ENCODE measurements at places on chromosomes 2 and 18.

DNA sequence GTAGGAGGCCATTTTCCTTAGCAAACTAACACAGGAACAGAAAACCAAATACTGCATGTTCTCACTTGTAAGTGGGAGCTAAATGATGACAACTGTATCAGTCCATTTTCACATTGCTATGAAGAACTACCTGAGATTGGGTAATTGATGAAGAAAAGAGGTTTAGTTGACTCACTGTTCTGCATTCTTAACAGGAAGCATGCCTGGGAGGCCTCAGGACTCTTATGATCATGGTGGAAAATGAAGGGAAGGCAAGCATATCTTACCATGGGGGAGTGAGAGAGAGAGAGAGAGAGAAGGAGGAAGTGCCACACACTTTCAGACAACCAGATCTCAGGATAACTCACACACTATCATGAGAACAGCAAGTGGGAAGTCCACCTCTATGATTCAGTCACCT, 105.3 kb downstream of the PARD3B start:
- DNase-seq, result no peak

DNA sequence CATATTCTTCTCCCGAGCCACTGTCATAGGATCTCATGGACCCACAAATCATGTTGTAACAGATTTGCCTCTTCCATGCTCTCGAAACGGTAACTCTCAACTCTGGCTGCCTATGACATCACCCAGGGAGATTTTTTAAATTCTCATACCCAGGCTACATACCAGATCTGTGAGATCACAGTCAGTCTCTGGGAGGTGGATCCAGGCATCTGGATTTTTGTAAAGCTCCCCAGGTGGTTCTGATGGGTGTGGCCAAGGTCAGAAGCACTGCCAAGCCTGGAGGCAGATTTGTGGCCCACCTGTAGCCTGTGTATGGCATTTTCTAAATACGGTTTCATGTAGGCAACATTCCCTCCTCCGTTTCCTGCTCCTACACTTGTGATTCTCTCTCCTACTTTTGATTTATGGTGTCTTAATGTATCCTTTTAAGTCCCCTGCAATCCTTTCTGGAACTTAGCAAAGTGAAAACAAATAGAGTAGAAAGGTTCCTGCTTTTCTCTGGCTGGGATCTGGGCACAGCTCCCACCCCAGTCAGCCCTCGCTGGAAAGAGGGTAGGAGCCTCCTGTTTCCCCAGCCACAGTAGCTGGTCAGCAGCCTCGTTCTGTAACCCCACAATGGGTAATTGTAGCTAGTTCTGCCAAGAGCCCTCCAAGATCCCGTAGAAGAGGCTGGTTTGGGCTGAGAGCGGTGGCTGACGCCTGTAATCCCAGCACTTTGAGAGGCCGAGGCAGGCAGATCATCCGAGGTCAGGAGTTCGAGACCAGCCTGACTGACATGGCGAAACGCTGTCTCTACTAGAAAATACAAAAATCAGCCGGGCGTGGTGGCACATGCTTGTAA, 96.2 kb downstream of the KLHL29 start:
- DNase-seq, result no peak

DNA sequence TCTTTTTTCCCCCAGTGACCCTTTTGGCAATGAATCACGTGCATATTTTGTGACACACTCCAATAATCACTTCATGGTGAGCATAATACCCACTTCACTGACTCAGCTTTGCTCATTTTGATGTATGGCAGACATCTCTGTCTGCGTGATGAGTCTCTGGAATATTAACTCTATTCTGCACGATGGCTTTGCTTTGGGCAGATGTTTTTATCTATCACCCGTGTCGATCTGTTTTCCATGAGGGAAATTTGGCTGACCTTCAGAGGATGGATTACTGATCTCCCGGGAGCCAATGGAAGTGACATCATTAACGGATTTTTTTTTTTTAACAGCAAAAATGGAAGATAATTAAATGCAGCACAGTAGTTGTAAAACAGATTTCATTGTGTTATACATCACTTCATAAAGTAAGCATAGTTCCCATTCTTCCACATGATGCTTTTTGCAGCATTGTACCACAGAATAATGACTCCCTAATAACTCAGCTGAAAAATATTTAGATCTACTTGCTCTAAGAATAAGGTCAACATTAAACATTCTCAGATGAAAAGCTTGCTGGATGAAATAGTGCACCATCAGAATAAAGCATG, 29.8 kb downstream of the CDC42EP3 start:
- no peak for DNase-seq

GRCh38 chr2:120650022-120650644, 85.5 kb upstream of the GLI2 start:
- no peak for DNase-seq
